ENCODE measurements at places on chromosomes 2 and 18. TPM values are rescaled to one million over a fixed set of nuclear protein-coding genes. Genes with fewer than 3 reads are reported as not detected.

NT5DC4 gene
- not detected for total RNA-seq

ATP6V1B1 gene
- 1.3 TPM for total RNA-seq

CHPF gene
- 107 TPM for total RNA-seq

TEX44 gene
- not detected for total RNA-seq

MOCOS gene
- total RNA-seq, result 2.9 TPM

VAMP5 gene
- 71.1 TPM for total RNA-seq

MYO5B gene
- 0.06 TPM for total RNA-seq

GKN1 gene
- not detected for total RNA-seq

DNAH6 gene
- total RNA-seq, result 0.13 TPM

MATN3 gene
- total RNA-seq, result 0.26 TPM

ERBB4 gene
- total RNA-seq, result 7.7 TPM

UGT1A8 gene
- total RNA-seq, result not detected

MAP2 gene
- total RNA-seq, result 7.1 TPM

GAREM1 gene
- 1.8 TPM for total RNA-seq

EMILIN1 gene
- 292 TPM for total RNA-seq

ITPRIPL1 gene
- total RNA-seq, result 0.26 TPM

COLEC12 gene
- total RNA-seq, result 24.0 TPM

Data from aortic smooth muscle cell (primary cell).